ENCODE measurements at places on chromosomes 5 and 9.

- DNase-seq = no peak
Observed at GRCh38 chr5:135343413-135343812, 55.6 kb downstream of the MACROH2A1 start.

DNA sequence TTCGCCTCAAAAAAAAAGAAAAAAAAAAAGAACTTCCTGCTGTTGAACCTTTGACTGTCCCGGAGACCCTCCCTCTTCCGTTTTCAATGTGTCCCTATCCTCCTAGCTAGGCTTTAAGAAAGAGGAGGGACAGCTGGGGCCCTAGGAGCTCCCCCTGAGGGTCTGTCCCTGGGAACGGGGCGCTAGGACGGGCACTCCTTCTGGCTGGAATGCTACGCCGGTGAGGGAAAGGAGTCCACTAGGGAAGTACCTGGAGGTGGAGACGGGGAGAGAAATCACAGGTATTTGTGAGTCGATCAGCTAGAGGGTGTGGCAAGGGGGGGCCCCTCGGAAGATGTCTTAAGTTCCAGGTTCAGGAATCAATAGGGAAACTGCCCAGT is 4.6 kb downstream of the SIT1 start:
- no peak for DNase-seq

DNA sequence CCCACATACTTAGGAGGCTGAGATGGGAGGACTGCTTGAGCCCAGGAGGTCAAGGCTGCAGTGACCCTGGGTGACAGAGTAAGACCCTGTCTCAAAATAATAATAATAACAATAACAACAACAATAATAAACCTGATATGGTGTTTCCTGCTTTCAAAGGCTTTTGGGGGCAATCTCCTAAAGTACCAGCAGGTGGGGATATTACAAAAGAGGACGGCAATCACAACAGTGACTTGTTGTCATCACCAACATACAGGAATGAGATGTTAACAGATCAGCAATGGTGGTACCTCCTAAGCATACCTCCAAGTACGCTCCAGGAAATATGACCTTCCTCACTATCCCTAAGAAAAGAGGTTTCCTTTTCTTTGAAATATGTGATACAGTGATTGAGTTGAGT is 91.1 kb upstream of the RNF180 start:
- peak; percentile 71 for DNase-seq

GRCh38 chr5:125295405-125295872 is 549.0 kb upstream of the ZNF608 start:
- no peak for DNase-seq

GRCh38 chr5:39815711-39816110 is 390.9 kb upstream of the DAB2 start:
- DNase-seq = no peak

- no peak for DNase-seq
Observed at GRCh38 chr5:3216386-3216785, 379.2 kb upstream of the IRX1 start.

DNA sequence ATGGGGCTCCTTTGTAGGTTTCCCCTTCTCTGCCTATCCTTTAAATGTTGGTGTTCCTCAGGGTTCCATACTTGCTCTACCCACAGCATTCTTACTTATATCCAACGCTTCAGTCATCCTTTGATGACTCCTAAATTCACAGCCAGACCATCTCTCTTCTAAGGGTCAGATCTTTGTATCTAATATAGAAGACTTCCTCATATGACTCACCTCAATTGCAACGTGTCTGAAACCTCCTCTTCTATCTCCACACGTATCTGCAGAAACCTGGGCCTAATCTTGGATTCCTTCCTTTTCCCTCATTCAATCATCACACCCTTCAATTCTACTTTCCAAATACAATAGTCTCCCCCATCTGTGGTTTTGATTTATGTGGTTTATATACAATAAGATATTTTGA is 68.3 kb downstream of the HMGCR start:
- no peak for DNase-seq

DNA sequence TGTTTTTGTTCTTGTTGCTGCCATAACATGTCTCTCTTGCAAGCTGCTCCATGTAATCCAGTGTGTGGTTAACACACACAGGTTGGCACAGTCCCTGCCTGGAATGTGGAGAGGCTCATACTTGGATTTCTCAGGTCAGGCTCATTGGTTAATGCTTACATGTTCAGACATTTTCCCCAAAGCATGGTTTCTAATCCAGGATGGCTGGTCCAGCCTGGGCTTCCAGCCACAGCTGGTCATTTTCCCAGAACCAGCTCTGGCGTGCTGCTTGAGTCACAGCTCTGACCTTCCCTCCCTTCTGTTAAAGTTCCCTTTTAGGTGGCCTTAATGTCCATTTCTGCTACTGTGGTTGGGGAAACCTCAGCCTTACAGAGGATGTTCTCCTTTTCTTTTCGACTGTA is 294.3 kb downstream of the TAF11L14 start:
- DNase-seq = no peak

DNA sequence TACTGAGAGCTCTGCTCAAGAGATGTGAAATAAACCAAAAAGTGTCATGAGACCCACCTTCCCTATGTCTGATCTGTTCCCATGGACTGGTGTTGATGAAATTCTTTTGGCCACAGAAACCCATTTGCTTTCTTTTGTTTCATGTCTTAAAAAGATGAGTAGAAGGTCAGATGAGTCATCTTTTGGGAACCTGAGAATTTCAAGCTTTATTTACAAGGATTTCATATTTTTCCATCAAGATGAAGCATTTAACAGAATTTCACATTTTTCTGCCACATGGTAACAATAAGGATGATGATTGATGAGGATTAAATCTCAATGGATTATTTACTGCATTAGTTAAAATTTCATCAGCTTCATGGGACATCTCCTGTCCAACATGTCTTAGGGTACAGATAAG is 337.8 kb downstream of the DEPDC1B start:
- DNase-seq = no peak

DNA sequence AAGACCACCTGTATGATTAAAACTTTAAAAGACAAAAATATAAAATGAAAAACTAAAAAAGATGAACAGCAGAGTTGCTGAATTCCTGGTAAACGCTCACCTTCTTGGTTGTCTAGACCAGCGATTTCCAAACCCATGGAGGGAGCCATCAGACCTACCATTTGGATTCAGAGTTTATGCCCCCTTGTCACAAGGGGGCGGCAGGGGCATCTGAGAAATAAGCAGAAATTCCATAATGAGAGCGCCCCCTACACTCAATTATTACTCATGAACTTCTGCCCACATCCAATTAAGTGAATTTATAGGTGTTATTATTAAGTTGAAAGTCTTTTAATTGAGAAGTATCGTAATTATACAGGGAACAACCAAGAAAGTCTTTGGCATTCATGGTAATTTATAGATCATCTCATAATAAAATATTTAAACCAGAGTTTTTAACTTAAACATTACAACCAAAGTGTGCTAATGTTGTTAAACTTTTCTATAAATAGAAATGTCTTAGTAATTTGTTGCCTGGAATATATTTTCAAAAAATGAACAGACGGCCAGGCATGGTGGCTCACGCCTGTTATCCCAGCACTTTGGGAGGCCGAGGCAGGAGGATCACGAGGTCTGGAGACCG is 35.2 kb upstream of the SPATA31C2 start:
- DNase-seq = peak; percentile 56

- DNase-seq = no peak
Observed at GRCh38 chr9:97319395-97319794, 11.9 kb downstream of the CCDC180 start.

- DNase-seq = no peak
Observed at GRCh38 chr5:173354645-173355044, 26.4 kb upstream of the STC2 start.

DNA sequence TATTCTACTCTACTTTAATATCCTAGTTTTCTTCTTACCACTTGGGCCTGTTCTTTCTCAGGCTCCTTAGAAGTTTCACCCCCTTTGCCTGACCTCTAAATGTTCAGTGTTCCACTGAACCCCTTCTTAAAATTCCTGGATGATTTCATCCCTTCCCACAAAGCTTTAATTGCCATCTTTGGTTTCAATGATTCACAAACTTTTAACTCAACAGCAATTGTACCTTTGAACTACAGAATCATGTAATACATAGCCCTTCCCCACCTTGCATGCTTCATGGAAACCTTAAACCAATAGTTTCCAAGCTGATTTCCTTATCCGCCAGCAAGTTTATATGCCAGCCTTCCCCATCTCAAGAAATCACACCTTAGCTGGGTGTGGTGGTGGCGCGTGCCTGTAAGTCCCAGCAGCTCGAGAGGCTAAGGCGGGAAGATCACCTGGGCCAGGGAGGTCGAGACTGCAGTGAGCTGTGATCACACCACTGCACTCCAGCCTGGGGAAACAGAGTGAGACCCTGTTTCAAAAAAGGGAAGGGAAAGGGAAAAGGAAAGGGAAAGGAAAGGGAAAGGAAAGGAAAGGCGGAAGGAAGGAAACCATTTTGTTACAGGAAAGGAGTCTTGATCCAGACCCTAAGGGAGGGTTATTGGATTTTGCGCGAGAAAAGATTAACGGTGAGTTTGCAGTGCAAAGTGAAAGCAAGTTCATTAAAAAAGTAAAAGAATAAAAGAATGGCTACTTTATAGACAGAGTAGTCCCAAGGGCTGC is 1023.7 kb upstream of the DMAC1 start:
- DNase-seq = no peak

- DNase-seq = peak; percentile 0
Observed at GRCh38 chr5:152427721-152428120, 22.6 kb upstream of the NMUR2 start.

Measured in NCI-H524 (cell line).